ENCODE measurements at places on chromosomes 5 and 9.

- no peak for DNase-seq
Observed at GRCh38 chr5:91119217-91119616, 263.9 kb downstream of the ARRDC3 start.

DNA sequence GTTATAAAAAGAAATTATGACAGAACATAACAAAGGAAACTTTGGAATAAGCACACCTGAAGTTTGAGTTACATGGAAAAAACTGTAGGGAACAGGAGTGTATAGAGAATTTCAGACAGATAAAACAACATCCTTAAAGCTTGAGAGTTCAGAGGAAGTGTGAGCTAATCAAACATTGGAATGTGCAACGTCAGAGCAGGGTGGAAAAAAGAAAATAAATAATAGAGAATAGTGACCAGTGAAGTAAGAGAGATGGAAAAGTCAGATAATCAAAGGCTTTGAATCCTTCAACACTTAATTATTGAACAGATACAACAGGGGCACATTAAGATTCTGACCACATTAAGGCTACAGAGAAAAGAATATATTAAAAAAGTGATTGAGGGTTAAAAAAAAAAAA lies 128.5 kb upstream of the CDH10 start:
- no peak for DNase-seq

DNA sequence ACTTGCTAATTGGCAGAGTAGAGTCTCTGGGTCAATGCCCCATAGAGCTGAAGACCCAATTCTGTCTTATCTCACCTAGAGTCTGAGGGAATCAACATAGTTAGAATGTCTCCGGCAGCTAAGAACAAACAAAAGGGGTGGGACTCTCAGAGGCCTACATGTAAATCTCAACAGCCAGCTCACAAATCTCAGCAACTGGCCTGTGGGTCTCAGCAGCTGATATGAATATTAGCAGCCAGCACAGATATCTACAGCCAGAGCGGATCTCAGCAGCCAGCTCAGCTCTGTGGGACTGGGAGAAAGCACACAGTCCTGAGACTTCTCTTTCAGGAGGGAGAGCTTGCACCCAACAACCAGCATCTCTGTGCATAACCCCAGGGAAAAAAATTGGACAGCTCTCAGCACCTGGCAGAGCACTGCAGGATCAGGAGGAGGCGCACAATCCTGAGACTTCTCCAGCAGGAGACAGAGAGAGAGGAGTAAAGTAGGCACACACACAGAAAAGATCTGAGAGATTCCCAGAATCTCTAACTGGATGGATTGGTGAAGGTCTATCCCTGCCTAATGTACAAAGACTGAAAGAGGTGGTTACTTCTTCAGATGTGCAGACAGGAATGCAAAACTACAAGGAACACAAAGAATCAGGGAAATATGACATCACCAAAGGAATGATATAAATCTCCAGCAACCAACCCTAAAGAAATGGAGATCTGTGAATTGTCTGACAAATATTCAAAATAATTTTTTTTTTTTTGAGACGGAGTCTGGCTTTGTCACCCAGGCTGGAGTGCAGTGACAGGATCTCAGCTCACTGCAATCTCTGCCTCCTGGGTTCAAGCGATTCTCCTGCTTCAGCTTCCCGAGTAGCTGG lies 29.2 kb downstream of the KLF4 start:
- no peak for DNase-seq

GRCh38 chr5:125190232-125191087 lies 444.0 kb upstream of the ZNF608 start:
- DNase-seq: no peak

- no peak for DNase-seq
Observed at GRCh38 chr9:83511051-83511450, 27.1 kb downstream of the FRMD3 start.

DNA sequence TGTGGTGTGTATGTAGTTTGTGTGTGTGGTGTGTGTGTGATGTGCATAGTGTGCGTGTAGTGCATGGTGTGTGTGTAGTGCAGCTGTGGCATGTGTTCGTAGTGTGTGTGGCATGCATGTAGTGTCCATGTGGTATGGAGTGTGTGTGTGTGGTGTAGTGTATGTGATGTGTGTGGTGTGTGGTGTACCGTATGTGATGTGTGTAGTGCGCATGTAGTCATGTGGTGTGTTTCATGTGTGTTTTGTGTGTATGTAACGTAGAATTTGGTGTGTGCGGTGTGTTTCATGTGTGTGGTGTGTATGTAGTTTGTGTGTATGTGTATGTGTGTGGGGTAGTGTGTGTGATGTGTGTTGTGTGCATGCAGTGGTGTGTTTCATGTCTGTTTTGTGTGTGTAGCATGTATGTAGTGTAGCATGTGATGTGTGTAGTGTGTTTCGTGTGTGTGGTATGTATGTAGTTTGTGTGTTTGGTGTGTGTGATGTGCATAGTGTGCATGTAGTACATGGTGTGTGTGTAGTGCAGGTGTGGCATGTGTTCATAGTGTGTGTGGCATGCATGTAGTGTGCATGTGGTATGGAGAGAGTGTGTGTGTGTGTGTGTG lies 40.7 kb downstream of the SYK start:
- DNase-seq: no peak

DNA sequence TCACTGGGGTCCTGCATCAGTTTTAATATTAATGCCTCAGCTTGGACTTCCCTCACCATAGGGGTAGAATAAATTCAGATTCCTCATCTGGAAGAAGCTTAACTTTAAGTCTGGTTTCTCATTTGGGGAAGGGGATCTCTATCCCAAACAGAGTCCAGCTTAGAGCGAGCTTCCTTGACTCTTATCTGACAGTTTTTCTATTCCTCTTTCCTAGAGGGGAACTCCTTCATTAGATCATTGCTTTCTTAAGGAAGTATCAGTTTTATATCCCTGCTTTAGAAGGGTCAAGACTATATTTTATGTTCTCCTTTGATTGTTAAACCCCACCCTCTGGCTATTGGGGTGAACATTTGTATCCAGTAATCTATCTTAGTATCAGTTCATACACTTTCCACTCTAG lies 24.2 kb upstream of the CDC42SE2 start:
- no peak for DNase-seq

GRCh38 chr9:109336409-109336808 lies 15.6 kb upstream of the EPB41L4B start:
- DNase-seq: no peak

DNA sequence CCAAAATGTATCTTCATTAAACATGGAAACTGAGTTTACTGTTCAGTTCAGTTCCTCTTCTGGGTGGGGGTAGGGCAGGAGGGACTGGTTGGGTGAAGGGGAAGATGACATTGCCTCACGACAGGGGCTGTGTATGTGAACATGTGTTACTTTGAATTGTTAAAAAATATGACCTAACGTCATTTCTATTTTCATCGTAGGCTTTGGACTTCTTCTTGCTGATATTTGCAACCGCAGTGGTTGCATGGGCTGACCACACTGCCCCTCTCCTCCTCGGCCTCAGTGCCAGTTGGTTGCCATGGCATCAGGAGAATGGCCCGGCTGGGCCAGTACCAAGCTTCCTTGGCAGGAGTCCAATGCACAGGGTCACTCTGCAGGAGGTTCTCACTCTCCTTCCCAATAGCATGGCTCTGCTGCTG lies 41.5 kb downstream of the HACD4 start:
- DNase-seq: no peak

DNA sequence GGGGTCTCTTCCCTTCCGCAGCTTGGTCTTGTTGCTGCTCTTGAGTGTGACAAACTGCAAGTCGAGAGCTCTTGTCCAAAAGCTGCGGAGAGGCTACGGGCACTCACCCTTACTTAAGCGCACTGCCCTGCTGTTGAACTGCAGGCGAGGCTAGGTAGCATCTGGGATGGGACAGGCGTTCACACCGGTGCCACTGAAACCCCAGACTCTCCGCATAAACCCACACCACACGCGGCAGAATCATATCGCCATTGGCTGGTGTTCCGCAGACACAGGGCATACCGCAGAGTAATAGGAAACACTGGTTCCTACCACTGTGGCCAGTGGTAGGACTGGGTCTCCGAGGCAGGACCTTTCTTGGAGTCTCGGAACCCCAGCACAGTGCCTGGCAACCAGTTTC lies 2.2 kb upstream of the NPR3 start:
- DNase-seq: no peak

DNA sequence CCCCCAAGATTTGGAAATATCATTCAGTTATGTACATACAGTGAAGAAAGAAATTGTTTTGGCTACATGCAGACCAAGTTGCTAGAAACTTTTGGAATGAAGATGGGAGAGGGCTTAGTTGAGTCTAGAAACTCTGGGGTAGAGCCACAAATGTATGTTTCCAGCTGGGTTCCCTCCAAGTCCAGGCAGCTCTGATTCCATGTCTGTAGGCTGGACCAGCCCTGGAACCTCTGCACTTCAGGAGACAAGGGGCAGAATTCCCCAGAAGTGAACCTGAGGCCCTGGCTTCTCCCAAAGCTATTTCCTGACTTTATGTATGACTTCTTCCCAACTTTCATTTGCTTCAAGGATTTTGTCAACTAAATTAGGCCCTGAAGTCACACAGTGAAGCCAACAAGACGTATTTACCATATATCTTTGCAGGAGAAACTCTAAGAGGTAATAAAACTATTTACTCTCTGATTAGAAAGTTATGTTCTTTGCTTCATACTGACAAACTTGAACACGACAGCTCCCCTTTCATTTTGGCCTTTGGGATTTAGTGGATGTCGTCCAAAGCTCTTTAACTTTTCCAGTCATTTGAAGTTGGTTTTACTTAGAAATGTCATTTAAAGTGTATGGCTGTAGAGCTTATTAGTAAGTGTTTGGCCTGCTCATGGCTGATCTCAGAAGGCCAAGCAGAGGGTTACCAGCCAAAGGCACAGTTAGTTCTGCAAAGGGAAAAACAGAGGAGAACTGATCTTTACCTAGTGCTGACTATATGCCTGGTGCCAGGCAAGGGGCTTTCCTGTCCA lies 152.0 kb upstream of the SLC28A3 start:
- DNase-seq: no peak

- no peak for DNase-seq
Observed at GRCh38 chr5:179259731-179260323, 85.4 kb downstream of the ADAMTS2 start.

DNA sequence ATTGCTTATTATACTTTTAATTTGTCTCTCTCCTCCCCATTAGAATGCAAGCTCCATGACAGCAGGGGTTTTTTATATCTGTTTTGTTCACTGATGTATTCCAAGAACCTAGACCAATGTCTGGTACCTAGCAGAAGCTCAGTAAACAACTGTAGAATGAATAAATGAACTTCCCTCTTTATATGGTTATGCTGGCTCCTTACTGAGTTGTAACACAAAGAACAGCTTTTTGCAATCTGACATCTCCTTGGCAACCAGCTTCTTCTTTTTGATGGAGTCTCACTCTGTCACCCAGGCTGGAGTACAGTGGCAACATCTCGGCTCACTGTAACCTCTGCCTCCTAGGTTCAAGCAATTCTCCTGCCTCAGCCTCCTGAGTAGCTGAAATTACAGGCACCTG lies 13.6 kb downstream of the TRMO start:
- no peak for DNase-seq

DNA sequence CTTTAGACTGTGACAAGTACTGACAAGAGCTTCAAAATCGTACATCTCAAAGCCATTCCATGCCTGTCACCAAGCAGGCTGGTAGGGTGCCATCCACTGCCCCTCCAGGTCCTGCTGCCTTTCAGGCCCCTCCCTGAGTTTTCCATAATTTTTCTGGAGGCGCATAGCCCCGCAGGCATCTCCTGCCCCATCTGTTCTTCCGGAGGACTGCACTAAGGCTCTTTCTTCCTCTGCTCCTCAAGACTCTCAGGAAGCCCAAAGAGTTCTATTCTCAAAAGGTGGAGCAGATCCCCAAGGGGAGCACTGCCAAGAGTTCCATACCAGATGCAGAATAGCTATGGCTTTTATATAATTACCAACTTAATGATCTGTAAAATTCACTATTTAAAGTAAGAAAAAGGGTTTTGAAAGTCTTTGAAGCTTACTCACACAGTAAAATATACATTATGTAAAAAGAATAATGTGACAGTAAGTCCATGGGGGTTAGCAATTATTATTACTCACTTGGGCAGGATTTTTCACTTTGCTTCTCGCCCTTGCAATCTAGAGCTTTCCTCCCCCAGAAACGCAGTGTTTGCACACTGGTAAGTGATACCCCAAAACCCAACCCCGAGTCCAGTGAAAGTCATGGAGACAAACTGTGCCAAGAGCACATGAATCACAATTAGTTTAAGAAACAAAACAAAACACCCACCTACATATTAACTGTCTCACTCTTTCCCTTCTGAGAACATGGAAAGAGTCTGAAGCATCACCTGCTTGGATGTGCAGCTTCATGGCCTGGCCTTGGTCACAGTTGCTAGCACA lies 114.1 kb upstream of the DAPK1 start:
- DNase-seq: no peak

- DNase-seq: no peak
Observed at GRCh38 chr5:135703016-135703550, 124.3 kb upstream of the CXCL14 start.

- no peak for DNase-seq
Observed at GRCh38 chr5:143791848-143792731, 19.9 kb upstream of the HMHB1 start.

- no peak for DNase-seq
Observed at GRCh38 chr9:117046666-117047327, 359.7 kb downstream of the TRIM32 start.

DNA sequence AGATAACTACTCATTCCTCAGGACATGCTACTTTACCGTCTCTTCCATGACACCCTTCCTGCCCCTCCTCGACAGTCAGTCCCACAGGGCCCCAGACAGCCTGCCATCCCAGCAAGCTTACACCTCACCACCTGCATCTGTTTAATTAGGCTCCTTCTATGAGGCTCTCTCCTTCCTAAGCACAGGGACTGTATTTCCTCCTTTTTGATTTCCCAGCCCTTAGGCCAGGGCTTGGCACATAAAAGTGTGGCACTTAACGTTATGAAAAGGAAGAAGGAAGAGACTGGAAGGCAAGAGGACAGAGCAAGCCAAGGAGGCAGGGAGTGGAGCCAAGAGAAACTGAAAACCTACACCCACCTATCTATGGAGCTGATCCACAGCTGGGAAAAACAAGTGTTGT lies 146.8 kb downstream of the SIL1 start:
- no peak for DNase-seq

- peak; percentile 7 for DNase-seq
Observed at GRCh38 chr9:76818271-76818670, 54.0 kb downstream of the PCA3 start.

DNA sequence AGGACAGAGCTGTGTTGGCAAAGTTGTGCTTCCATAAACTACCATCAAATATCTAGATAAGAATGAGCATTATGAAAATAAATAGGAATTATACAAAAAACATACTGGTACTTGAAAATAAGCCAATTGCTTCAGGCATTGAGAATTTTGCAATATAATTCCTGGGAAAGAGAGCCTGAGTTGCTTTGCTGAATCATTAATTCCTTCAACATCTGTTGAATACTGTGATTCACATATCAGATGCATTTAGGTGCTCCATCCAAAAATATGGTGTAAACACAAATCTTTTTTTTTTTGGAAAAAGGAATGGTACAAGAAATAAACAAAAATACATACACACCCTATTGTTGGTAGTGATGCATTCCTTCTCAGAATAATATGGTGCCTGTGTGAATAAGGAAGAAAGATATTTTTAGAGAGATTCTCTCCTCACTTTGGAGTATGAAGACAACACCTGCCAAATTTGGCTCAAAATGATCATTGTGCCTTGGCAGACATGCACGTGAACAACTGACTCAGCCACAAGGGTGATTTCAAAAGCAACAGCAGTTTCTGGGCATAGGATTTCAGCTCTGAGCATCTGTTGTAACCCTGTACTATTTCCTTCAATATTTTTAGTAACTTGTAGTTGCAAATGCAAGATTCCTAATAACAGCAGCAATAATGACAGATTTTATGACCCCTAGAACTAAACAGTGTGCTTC lies 96.7 kb downstream of the CAVIN4 start:
- no peak for DNase-seq

GRCh38 chr9:13550519-13550918 lies 271.0 kb upstream of the MPDZ start:
- DNase-seq: no peak

- no peak for DNase-seq
Observed at GRCh38 chr5:96885518-96886338, 9.4 kb downstream of the ERAP2 start.

Measured in esophagus squamous epithelium (tissue), 5 donors.